ENCODE measurements at places on chromosomes 4 and X.

DNA sequence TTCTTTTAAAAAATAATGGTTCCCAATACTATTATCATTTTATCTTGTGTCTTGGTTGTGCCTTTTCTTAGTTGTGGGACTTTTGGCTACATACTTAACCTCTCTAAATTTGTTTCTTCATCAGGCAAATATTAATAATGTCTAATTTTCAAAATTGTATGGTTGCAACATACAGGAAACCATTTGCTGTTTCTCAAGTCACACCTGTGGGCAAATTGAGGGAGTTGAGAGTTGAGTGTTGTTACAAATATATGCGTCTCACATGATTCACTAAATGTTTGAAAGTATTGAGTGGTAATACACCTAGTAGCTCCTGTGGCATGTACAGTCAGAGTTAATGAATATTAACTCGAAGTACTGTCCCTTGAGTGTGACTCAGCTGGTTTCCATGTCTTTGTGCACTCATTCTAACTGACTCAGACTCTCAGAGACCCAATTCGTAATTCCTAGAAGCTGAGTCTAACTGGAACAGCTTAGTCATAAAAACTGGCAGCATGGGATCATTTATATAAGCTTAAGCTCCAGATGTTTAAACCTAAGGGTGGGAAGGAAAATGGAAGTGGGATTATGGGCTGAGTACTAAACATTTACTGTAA, 802.4 kb downstream of the TRIML1 start:
- no peak for DNase-seq

DNA sequence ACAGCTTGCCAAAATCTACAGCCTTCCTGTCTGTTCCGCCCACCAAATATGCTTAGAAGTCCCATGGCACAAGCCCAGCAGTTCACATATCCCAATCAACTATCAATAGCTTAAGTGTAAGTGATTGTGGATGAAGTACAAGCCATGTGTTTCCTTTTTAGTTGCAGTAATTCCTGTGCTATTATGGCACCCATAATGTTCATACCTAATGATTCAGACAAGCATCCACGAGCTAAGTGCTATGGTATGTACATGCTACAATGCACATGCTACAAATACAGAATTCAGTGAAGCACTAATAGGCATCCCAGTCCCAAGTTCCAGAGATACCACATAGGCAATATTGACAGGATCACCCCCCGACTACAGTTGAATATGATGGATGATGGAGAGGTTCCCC, 94.5 kb downstream of the PCDH19 start:
- DNase-seq, result no peak

DNA sequence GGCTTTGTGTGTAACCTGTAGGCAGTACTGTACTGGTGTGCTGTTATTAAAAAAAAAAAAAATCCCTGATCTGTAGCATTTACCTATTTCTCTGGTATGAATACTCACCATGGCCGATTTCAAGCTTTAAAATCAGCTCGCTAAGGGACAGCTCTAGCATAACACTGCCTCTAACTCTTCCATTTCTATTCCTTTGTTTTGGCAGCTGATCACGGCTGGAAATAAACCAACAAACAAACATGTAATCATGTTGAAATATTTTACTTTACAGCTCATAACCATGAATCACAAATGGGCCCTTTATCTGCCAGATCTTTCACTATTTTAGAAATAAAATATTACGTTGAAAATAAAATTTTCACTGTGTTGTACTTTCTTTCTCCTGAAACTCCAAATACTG, 60.5 kb upstream of the IL15 start:
- no peak for DNase-seq

- DNase-seq, result no peak
Observed at GRCh38 chr4:1092026-1092982, 21.1 kb downstream of the RNF212 start.

GRCh38 chr4:57214654-57215411, 104.6 kb upstream of the IGFBP7 start:
- DNase-seq, result no peak

- DNase-seq, result no peak
Observed at GRCh38 chrX:29581223-29581622, 634.1 kb upstream of the MAGEB2 start.

GRCh38 chrX:518319-518718, 112.3 kb upstream of the SHOX start:
- DNase-seq, result no peak

DNA sequence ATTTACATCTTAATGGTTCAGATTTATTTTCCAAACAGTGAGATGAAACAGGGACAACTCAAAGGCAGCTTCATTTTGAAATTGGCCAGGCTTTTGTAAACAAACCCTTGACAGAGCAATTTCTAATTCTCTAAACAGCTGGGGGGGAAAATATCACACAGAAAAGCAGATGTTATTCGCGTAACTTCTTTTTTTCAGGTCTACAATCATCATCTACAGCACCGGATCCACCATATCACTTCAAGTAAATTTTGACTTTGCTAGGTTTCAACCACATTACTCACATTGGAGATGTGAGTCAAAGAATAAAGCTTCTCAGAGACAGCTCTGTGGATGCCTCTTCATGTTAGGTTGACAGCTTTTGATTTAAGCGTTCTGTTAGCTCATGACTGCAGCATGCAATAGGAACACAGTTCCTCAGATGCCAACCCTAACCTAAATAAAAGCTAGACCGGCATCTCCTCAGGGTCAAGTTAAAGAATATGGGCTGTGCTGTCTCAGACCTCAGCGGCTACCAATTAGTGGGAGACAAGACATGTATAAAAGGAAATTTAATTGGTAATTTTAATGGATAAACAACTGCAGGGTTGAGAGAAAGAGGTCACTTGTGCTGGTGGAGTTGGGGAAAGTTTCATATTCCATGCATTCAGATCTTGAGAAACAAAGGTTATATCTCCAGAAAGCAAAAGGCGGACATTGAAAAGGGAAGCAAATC, 26.8 kb downstream of the AMELX start:
- DNase-seq, result no peak

- no peak for DNase-seq
Observed at GRCh38 chrX:106791495-106791894, 11.0 kb upstream of the TBC1D8B start.

DNA sequence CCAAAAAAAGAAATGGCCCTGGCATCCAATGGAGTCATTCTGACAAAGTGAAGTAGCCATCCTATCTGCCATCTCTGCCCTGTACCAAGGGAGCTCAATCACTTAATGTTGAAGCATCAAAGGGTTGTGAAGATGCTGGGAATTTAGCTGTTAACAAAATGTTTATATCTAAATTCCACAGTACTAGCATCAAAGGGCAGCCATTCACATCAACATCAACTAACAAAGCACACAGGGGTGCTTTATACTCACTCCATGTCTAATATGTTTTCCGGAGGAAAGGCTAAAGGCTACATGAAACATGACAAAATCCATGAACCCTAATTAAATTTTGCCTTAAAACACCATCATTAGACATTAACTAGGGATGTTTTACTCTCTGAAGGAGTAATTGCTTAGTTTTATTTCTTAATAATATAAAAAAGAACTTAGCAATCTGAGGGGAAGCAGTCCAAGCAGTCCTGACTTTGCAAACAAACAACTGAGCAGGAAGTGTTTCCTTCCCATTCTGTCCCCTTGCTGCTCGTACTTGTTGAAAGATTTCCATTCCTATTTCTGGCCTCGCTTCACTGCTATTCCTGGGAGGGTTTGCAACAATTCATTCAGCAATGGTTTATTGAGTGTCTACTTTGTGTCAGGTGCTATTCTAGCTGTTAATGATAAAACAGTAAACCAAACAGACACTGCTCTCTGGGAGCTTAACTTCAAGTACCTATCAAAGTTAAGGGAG, 208.6 kb upstream of the SLC7A11 start:
- DNase-seq, result no peak

GRCh38 chr4:43990963-43991362, 457.6 kb downstream of the KCTD8 start:
- no peak for DNase-seq

Data from heart left ventricle (tissue), 16 donors.